ENCODE measurements at places on chromosomes 6 and 20.
A peak's percentile ranks its signal among the peaks of the same experiment; 100 is the strongest.

DNA sequence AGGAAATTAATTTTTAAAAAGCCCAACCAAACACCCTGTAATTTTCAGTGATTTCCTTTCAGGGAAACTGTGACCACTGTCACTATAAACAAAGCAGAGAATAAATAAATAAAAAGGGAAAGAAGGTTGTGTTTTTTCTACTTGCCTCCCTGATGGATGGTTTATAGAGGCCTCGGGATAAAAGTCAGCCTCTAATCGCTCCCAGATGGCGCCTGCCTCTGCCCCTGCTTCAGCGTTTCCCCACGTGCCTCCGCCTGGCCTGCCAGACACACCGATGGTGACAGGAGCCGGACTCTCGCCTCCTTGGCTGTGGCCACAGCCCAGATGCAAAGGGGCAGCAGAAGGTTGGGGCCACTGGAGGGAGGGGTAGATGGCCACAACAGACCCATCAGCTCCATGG is 327.7 kb downstream of the CDC5L start:
- DNase-seq, result no peak

DNA sequence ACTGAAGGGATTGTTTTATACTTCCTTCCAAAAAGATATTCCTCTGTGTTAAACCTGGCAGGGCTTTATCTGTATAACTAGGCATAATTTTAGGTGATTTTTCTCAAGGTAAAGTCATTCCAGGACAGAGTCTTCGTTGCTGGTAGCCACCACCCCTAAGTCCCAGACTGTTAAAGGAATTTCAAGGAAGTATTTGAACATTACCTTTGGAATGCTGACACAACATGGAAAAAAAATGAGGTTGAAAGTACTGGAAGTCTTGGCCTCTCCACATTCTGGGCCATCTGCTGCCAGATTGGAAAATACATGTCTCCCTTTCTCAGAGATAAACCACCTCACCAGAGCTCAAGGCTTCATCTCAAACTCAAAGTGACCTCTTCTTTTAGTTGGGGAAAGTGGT is 27.0 kb upstream of the ETV7 start:
- no peak for DNase-seq

DNA sequence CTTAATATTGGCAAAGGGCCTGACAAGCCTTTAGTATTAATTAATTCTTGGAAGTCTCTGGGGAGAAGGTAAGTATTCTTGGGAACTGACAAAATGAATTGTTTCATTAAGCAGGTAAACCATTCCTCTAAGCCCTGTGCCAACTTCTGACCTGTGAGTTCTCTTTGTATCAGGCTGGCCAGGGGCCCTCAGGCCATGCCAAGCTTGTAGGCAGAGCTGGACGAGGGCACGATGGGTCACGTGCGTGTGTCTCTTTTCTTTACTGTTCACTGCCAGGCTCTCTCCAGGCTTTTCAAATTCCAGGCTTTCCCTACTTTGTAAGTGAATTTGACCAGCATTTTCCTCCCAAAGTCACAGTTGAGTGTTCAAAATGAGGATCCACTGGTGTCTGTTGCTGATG is 112.4 kb downstream of the NRN1 start:
- DNase-seq, result no peak

GRCh38 chr6:96450770-96451130 is 70.9 kb upstream of the UFL1 start:
- DNase-seq, result no peak

DNA sequence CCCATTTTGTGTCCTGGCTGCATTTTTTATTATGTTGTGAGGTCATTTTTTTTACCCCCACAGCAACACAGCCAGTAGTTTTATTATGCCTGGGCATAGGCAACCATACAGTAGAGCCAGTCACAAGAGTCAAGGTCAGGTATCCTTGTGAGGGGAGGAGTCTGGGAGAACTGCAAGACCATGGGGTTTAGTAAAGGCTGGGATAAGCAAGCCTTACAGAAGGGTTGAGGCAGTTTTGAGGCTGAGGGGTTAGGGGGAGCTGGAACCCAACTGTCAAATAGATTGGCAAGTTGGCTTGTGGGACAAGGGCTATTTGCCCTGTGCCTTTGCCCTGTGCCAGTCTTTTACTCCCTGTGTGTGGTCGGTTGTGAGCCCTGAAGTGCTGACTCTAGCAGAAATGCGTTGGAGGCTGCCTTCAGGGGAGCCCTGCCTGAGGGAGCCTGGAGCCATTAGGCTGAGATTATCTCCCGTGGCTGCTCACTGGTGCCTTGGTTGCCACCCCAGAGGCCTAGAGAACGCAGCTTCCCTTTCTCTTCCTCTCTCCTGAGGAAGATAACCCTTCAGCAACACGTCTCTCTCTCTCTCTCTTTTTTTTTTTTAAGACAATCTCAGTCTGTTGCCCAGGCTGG is 31.1 kb downstream of the RALY start:
- no peak for DNase-seq

DNA sequence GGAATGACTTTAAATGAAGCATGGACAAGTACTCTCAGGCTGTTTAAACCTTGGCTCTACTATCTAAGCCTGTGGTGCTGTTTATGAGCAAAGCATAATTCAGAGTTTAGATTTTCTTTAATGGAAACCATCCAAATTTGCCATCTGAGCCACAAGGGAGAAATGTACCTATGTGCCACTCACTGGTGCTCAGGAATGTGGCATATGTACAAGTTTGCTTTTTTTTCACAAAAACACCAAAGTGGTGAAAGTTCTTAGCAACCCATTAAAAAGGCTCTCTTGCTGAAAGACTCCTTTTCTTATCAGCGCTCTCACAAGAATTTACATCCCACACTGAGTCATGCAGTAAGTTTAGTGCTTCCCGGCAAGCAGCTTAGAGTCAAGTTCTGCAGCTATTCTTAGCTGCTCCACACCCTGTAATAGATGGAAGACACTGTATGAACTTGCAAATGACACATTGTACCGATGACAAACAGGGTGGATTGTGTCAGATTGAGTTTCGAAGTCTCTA is 57.3 kb upstream of the MLIP start:
- no peak for DNase-seq

- no peak for DNase-seq
Observed at GRCh38 chr6:132481189-132481588, 31.7 kb downstream of the STX7 start.

- peak; percentile 33 for DNase-seq
Observed at GRCh38 chr20:34022151-34022838, 28.6 kb downstream of the RALY start.

- no peak for DNase-seq
Observed at GRCh38 chr6:142443532-142443931, 141.7 kb downstream of the ADGRG6 start.

DNA sequence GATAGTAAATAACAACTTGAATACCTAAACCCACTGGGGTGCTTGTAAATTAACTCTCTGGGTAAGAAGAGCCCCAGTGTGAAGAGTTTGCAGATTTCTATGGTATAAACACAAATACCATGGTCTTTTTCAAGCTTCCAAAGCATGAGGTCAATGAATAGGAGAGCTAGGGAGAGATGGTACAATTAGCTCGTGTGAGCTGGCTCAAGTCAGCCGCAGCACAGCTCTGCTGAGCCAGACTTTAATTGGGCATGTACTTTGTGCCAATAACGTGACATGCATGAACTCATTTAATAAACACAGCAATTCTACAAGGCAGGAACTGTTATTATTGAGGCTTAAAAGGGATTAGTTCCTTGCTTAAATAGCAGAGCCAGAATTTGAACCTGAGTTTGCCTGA is 684.2 kb downstream of the KIF16B start:
- no peak for DNase-seq

GRCh38 chr6:72621291-72622093 is at the start of gene KCNQ5:
Gene KCNQ5 (plus strand): TSS chr6:72622064.
- DNase-seq, result peak; percentile 39
